ENCODE measurements at places on chromosomes 7 and 10.
A peak's percentile ranks its signal among the peaks of the same experiment; 100 is the strongest.

- no peak for ATAC-seq
These were observed 70.5 kb downstream of the SHH start for GRCh38 chr7:155741805-155742204.

DNA sequence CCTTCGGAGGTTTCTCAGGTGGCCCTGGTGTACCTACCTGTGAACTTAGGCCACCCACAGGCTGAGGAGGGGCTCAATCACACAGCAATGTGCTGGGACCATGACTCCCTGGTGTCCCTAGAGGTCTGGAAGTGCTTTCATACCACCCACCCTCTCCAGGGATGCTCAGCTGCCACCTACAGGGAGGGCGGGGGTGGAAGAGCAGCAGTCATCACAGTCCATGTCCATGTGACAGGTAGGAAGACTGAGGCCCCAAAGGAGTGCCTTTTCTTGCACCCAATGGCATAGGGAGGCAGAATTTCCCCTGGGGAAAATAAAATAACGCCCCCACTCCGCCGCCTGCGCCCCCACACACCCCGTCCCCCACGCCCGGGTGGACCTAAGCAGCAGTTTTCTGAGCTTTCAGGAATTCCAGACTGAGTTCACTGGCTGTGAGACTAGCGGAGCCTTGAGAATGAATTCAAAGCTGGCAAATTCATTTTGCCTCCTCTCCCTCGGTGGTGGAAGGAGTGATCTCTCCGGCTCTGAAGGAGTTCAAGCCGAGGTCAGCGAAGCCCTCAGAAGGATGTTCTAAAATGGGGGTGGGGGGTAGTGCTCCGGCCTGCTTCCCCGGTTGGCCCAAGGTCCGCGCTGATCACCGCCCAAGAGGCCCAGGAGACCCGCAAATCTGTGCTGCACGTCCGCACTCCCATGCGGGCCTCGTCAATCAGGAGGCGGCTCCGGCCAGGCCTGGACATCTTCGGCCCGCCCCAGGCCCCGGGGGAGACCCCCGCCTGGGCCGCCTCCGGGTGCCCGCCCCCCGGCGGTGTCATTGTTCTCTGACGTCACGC, 2.1 kb upstream of the ZMIZ1 start:
- ATAC-seq = no peak

GRCh38 chr7:128868624-128869137, 6.0 kb downstream of the ATP6V1F start:
- no peak for ATAC-seq

DNA sequence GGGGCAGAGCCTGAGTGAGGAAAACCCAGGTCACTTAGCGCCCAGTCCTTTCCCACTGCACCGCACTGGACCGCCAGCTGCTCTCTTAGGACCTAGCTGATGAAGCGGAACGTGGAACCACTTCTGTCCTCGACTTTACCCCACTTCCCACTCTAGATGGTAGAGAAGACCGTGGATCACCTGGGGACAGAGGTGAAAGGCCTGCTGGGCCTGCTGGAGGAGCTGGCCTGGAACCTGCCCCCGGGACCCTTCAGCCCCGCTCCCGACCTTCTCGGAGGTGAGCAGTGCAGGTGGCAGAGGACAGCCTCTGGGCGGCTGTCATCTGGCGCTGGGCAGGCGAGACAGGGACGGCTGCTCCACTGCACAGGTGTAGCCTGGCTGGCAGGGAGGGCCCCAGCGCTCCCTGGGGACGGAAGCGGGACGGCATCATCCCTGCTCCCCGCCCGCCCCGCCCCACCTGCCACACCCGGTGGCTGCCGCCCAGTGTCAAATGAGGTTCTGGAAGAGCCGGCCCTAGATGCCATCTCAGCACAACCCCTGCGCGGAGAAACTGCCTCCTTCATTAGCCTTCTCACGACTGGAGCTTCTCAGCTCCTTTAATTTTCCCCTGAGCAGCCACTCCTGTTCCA, 11.7 kb downstream of the PLAC9 start:
- ATAC-seq = peak; percentile 56

Data from activated CD4-positive, CD25-positive, alpha-beta regulatory T cell treated with anti-CD3 and anti-CD28 coated beads, Interleukin-2, amount 50 U/mL, for 24 hours (primary cell).